ENCODE measurements at places on chromosomes 5 and 9. TPM values are rescaled to one million over a fixed set of nuclear protein-coding genes. Genes with fewer than 3 reads are reported as not detected.

PCDHGC4 gene
- total RNA-seq = 2.3 TPM

ADAMTS16 gene
- 14.3 TPM for total RNA-seq

ADGRD2 gene
- 0.45 TPM for total RNA-seq

VDAC1 gene
- 363 TPM for total RNA-seq

PPP3R2 gene
- not detected for total RNA-seq

SLC25A25 gene
- 27.0 TPM for total RNA-seq

NOXA1 gene
- total RNA-seq = 0.59 TPM

ARHGEF37 gene
- 0.12 TPM for total RNA-seq

PCDHB8 gene
- total RNA-seq = 2.6 TPM

PTCD2 gene
- 14.5 TPM for total RNA-seq

CFAP157 gene
- not detected for total RNA-seq

ELP1 gene
- total RNA-seq = 46.3 TPM

GRIA1 gene
- 1.7 TPM for total RNA-seq

LECT2 gene
- not detected for total RNA-seq

MLANA gene
- not detected for total RNA-seq

PRDM9 gene
- not detected for total RNA-seq

COQ4 gene
- 29.2 TPM for total RNA-seq

ASTN2 gene
- total RNA-seq = 24.6 TPM

CREB3 gene
- total RNA-seq = 32.4 TPM

SERINC5 gene
- 107 TPM for total RNA-seq

UGT3A2 gene
- 27.0 TPM for total RNA-seq

ACO1 gene
- total RNA-seq = 38.9 TPM

HK3 gene
- total RNA-seq = not detected

SPINK5 gene
- total RNA-seq = 4.5 TPM

NUTM2G gene
- total RNA-seq = 1.6 TPM

SLC25A2 gene
- total RNA-seq = not detected

PMPCA gene
- 88.2 TPM for total RNA-seq

SLCO4C1 gene
- total RNA-seq = 6.7 TPM

SLC36A2 gene
- total RNA-seq = not detected

CDO1 gene
- total RNA-seq = 21.2 TPM

All from GM23338 (cell line).